ENCODE measurements at places on chromosomes 4 and X.

GRCh38 chrX:386239-386767 lies 404 bp downstream of the PPP2R3B start:
- peak; percentile 10 for DNase-seq

- no peak for DNase-seq
Observed at GRCh38 chrX:56784666-56785065, 55.6 kb downstream of the NBDY start.

- no peak for DNase-seq
Observed at GRCh38 chr4:63898961-63899360, 510.3 kb downstream of the TECRL start.

DNA sequence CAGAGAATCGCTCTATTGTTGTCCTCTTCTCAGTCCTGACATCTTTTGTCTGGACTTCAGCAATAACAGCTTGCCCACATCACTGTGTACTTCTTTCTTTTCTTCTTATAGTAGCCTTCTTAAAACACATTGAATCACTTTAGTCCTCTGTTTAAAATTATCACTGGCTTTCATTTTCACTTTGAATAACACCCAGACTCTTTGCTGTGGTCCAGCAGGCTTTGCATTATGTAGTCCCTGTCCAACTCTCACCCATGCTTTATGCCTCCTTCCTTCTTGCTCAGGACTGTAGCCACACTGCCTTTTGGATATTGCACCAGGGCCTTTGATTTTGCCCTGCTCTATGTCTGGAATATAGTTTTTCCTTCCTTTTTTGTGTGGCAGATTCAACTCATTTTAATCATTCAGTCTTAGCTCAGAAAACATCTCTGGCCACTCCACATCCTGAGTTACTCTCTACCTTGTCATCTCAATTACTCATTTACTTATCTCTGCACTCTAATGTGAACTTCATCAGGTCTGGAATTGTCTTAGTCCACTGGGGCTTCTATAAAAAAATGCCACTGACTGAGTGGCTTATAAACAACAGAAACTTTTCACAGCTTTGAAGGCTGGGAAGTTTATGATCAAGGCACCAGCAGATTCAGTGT lies 168.2 kb downstream of the C4orf33 start:
- DNase-seq: no peak

GRCh38 chr4:23373261-23373660 lies 516.6 kb downstream of the PPARGC1A start:
- no peak for DNase-seq

GRCh38 chrX:42366181-42366580 lies 411.8 kb downstream of the PPP1R2C start:
- DNase-seq: no peak

- no peak for DNase-seq
Observed at GRCh38 chr4:62015043-62015739, 815.1 kb downstream of the ADGRL3 start.

DNA sequence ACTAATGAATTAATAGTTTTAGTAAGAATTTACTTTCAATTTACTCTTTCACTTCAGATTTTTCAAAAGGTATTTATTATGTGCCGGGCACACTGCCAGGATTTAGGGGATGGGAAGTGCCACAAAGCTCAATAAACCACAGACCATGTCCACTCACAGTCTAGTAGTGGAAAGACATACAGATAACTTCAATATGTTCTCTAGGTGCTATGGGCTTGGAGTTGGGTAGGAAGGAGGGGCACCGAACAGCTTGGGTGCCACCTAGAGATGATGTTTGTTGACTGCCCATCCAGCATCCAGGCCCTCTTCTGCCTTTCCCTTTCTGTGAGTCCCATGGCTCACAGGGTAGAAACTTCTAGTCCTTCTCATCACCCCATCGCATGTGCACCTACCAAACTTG lies 17.8 kb downstream of the MFAP3L start:
- DNase-seq: no peak

DNA sequence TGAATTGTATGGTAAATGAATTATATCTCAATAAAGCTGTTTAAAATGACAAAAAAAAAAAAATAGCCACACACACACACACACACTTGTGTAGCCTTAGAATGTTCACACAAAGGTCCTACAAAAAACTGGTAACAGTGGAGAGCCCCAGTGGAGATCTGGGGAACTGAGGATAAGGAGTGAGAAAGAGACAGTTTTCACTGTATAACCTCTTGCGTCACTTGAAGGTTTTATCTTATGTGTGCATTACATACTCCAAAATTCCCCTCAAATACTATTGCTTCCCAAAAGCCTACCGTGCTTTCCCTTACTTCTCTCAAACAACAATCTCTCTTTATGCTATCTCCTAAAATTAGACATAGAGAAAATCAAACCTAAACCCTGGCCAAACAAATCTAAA lies 67.8 kb downstream of the SMC1A start:
- DNase-seq: no peak

GRCh38 chr4:169253113-169253671 lies 17.6 kb downstream of the SH3RF1 start:
- DNase-seq: no peak

DNA sequence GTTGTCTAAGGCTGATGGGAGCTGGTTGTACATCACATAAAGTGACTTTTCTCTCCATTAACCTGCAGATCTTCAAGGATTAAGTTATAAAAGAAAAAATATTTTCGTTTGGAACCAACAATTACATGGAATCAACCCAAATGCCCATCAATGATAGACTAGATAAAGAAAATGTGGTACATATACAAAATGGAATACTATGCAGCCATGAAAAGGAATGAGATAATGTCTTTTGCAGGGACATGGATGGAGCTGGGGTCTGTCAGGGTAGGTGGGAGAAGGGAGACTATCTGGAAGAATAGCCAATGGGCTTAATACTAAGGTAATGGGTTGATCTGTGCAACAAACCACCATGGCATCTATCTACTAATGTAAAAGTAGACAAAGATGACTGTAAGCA lies 313.2 kb downstream of the FSTL5 start:
- DNase-seq: no peak

- DNase-seq: no peak
Observed at GRCh38 chr4:87527431-87528220, 1.6 kb downstream of the SPARCL1 start.

- DNase-seq: no peak
Observed at GRCh38 chrX:41472231-41472815, 25.2 kb downstream of the NYX start.

DNA sequence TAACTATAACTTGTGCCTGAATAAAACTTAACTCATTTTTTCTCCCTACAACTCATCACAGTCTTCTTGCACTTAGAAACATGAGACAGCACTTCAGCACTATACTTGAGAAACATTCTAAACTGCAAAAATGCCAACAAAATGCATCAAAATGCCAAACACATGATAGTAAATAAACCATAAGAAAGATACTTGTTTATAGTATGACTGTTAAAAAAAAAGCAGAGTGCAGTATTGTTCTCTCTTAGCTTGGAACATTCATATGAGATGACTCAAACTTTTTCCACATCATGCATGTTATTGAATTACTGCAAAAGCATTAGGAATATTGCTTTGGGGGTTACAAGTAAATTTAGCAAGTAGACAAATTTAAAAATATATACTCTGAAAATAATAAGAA lies 135.7 kb upstream of the ANXA10 start:
- no peak for DNase-seq

- no peak for DNase-seq
Observed at GRCh38 chr4:13821522-13821921, 194.0 kb upstream of the BOD1L1 start.

DNA sequence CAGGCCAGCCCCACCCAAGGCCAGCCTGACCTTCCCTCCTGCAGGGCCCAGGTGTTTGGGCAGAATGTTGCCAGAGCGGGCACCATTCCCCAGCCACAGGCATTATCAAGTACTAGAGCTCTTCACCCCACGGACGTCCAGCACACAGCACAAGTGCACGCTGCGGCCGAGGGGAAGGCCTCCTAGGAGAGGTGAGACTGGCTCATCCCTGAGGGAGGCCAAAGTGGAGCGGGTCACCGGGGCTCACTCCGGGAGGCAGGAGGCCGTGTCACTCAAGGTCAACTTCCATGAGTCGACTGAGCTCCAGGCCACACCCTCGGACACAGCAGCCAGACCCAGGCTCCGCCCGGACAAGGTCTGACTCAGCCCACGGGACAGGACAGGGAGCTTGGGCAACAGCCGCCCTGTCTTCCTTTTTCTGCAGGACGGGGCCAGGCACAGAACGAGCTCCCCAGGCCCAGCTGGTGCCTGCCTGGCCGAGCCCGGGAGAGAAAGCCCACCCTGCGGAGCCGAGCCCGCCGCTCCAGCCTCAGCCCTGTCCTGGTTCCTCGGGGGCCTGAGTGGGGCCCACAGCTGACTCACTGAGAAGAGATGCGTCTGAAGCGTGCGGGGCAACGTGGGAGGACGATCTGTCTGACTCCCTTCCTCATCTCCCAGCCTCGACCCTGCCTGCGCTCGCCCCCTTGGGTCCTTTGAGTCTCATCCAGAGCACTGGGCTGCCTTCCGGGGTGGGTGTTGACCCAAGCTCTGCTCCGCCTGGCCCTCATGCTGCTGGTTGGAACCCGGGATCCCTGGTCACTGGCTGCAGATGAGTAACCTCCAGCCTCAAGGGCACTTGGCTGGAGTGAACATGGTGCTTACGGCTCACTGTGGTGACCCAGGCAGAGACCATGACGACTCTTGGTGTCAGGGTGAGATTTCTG lies 1.6 kb downstream of the SLC49A3 start:
- DNase-seq: no peak

DNA sequence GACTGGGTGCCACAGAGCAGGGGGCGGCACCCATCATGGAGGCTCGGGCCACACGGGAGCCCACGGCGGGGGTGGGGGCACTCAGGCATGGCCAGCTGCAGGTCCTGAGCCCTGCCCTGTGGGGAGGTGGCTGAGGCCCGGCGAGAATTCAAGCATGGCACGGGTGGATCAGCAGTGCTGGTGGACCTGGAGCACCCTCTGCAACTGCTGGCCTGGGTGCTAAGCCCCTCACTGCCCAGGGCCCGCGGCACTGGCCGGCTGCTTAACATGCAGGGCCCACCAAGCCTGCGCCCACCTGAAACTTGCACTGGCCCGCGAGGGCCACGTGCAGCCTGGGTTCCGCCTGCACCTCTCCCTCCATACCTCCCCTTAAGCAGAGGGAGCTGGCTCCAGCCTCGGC lies 258.6 kb downstream of the CENPC start:
- no peak for DNase-seq

DNA sequence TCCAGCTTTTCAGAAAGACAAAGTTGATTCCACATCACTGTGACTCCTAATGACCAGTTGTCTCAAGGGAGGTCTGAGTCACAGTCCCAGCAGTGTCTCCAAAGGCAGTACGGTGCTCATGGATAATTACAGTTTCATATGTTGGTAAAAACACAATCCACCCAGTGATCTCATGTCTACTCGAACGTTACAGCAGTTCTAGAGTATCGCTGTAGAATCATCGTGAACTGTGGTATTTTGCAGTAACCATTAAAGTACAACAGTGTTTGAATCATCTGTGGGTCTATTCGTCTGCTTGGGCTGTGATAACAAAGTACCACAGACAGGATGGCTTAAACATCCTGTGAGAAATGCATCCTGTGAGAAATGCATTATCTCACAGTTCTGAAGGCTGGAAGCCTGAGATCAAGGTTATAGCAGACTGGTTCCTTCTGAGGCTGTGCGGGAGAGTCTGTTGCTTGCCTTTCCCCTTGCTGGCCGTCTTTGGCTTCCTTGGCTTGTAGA lies 121.1 kb upstream of the SORBS2 start:
- DNase-seq: no peak

GRCh38 chrX:1491851-1492349 lies 39.2 kb upstream of the ASMTL start:
- peak; percentile 66 for DNase-seq

DNA sequence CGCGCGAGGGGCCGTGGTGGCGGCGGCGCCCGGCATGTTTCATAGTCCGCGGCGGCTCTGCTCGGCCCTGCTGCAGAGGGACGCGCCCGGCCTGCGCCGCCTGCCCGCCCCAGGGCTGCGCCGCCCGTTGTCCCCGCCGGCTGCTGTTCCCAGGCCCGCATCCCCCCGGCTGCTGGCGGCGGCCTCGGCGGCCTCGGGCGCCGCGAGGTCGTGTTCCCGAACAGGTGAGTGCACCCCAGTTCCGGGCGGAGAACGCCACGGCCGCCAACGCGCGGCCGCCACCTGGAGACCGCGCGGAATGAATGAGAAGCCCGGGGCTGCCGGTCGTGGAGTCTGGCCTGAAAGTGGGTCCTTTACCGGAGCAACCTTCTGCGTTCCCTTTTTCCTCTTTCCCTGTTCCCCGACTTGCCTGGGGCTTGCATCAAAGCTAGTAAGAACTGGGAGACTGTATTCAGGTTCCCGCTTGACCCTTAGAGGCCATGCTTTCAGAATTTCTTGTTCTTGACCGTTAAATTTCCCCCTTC lies 429 bp downstream of the NOCT start:
- DNase-seq: no peak

DNA sequence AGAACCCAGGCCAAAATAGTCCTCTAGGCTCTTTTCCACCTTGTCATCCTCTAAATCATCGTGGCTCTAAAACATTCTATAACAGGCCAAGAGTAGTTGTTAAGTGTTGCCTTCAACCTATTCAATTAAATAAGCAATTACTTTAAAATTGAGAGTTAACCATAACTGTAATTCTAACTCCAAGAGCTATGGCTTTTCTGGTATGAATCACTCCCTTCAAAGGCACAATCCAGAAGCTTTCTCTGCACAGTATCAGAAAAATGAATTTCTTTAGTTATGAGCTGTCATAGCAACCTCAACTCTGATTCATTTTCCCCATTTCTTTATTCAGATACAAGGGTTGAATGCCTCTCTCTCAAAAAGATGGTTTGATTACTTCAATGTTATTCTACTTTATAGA lies 21.7 kb downstream of the INPP4B start:
- no peak for DNase-seq

DNA sequence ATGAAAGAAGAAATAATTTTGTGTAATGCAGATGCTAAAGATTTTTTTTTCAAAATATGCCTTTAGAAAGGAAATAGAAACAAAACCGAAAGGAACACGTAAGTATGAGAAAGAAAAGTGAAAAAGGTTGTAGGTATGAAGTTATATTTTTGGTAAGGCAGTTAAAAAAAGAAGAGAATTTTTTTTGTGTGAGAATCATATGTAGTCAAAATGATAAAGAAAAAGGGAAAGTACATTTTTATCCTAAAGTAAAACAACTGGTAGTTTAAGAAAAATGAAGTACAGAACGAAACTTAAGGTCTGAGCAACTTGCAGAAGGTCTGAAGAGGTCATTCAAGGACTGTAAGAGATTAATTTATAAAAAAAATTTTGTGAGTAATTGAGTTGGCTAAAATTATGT lies 164.0 kb upstream of the TRAM1L1 start:
- no peak for DNase-seq

- DNase-seq: no peak
Observed at GRCh38 chrX:151977009-151977408, 2.5 kb upstream of the GABRE start.

- DNase-seq: peak; percentile 55
Observed at GRCh38 chrX:82141942-82142341, 940.0 kb downstream of the SH3BGRL start.

- no peak for DNase-seq
Observed at GRCh38 chrX:40844471-40844870, 109.1 kb upstream of the MED14 start.

GRCh38 chrX:106791495-106791894 lies 11.0 kb upstream of the TBC1D8B start:
- DNase-seq: no peak

Data from CD4-positive, alpha-beta T cell treated with Interleukin-12 subunit alpha and Interleukin-12 subunit beta, for 1 hour (primary cell).